ENCODE measurements at places on chromosomes 2 and 18.

- no peak for DNase-seq
Observed at GRCh38 chr2:5749347-5749746, 57.2 kb downstream of the SOX11 start.

- no peak for DNase-seq
Observed at GRCh38 chr2:26587994-26588393, 53.2 kb downstream of the CIB4 start.

DNA sequence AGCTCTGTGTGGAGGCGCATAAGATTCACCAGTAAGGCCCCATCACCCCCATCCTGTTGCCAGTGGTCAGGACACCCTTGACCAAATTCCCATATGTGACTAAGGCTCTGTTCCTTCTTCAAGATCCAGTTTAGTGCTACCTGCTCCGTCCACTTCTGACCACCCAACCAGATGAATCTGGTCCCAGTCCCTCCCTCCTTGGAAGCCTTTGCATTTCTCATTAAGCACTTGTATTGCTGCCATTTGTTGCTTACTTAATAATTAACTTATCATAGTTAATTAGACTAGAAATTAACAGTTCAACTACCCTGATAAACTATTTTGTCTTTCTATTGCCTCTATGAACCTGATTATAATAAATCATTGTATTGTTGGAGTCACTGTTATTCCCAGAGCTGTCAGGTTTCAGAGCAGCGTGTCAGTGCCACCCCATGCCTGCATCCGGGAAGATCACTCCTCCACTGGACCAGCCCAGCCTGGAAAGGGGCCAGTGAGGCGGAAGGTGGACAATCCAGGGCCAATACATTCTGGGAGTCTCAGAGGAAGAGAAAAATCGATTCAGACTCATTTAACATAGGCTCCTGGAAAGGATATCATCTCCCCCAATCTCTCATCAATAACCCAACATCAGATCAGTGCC lies 9.5 kb upstream of the NAT8 start:
- DNase-seq = no peak

GRCh38 chr2:157486596-157487270 lies 42.8 kb upstream of the CYTIP start:
- DNase-seq = no peak

DNA sequence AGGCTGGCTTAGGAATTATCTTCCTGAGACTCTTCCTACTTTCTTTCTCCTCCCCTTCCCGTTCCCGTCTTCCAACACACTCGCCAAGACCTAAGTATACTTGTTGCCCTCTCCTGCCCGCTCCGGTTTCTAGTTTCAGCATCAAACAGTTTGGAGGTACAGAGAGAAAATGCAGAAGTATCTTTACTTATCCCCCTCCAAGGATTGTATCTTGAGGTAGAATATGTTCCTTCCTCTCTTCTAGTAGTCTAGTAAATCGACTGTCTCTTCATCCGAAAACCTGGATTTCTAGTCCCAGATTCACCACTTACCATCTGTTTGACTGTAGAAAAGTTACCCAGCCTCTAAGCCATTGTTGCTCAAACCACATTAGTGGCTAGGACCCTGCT lies 755 bp downstream of the EIF4E2 start:
- no peak for DNase-seq
